Stimulated activated CD8-positive, alpha-beta memory T cell treated with anti-CD3 and anti-CD28 coated beads, Interleukin-7, amount 100 ng/mL, for 1 hour (primary cell): ENCODE measurements at places on chromosomes 1 and 21.

DNA sequence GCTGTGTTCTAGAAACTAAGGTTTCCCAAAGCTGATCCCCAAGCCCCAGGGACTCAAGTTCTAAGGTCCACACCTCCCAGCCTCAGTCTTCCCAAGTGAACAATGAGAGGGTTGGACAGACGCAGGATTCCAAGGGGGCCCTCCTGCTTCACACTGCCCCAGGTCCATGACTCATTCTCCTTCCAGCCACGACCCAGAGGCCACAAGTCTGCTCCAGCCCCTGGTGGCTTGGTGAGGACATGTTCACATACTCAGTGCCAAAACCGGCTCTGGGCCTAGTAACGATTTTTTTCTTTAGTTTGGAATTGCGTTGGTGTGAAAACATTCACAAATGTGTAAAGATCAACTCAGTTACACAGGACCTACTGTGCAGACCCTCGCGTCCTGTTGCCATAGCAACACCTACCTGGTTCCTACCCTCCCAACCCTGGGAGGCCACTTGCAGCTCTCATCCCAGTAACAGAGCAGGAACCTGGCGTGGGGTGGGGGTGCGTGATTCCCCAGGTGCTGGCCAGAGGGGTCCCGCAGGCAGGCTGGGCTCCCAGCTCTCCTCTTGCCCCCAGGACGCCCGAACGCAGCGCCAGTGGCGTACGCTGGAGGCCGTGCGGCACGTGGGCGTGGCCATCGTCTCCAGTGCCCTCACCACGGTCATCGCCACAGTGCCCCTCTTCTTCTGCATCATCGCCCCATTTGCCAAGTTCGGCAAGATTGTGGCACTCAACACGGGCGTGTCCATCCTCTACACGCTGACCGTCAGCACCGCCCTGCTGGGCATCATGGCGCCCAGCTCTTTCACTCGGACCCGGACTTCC, 57.0 kb downstream of the DISP3 start:
- DNase-seq: no peak

DNA sequence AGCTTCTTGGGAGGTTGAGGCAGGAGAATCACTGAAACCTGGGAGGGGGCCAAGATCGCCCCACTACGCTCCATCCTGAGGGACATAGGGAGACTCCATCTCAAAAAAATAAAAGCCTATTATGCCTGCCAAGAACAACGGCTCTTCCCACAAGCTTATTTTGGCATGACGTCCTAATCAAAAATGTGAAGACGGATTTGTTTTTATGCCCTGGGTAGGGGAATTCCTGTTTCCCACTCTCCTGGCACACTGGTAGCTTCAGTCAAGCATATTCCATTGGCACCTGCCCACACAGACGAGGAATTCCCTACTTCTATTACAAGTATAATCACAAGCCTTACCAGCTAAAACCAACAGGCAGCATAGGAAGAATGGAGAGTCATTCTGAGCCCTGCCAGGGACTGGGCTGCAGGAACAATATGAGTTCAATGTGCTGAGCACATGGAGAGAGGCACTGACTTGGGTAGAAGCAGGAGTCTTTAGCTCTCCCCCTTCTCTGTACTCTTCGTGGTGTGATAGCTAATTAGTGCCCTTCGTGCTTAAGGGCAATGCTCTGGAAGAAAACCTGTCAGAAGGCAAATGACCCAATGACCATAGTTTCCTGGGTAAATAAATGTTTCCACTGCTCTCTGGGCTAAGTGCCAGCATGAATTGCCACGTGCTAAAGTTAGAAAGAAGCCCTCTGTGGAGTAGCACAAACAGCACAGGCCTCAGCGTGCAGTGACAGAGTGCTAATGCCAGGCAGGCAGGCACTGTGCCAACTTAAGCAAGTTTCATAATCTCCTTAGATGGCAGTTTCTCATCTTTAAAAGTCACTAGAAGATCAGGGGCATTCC, 16.8 kb downstream of the TNFSF4 start:
- DNase-seq: no peak

DNA sequence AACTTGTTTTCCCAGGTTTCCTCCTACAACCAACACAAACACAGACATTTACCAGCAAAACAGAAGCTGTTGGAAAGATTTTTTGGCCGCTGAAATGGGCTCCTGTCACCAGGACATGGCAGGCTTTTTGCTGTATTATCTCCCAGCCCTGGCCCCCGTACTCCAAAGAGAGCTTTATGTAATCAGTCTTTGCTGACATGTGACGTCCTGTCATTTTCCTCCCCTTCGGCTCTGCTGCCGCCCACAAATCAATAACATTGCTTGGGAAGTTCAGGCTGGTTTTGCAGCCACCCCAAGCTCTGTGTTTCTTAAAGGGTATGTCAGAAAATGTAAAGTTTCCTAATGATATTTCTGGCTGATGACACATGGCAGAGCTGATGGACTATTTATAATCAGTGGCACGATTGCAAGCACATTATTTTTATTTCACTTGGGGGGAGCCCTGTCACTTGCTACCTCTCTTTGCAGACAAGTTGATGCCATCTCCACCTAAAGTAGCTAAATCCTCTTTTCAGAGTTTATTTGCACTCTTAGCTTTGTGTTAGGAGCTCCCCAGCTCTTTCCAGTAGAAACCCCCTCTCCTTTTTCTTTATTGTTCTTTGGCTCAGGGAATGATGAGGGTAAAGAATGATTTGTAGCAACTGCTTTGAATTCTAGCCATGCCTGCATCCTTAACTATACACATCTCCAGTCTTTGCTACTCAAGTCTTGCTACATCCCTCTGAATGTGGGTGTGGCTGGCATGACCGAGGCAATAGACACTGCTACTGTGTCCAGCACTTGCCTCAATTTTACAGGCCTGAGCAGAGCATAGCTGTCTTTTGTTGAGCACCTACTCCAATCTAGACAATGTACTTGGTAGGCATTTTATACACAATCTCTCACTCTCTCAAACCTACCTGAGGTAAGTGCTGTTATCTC, 67.3 kb downstream of the ELAVL4 start:
- no peak for DNase-seq

DNA sequence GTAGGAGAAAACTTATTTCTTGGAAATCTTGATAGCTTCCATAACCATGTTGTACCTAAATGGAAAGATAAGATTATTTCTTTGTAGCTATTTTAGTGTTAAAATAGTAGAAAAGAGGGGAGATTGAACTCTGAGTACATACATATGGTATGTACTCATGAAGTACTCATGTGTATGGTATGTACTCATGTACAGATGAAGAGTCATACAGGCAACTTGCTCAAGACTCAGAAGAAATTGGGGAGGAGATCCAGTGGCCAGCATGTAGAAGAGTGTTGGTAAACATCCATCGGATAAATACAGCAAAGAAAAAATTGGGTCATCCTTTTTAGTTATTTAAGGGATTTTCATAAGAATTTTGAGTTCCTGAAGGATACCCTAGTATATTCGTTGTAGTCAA, 29.0 kb downstream of the MDM4 start:
- no peak for DNase-seq

- DNase-seq: no peak
Observed at GRCh38 chr1:151705753-151706463, 10.7 kb downstream of the CELF3 start.

DNA sequence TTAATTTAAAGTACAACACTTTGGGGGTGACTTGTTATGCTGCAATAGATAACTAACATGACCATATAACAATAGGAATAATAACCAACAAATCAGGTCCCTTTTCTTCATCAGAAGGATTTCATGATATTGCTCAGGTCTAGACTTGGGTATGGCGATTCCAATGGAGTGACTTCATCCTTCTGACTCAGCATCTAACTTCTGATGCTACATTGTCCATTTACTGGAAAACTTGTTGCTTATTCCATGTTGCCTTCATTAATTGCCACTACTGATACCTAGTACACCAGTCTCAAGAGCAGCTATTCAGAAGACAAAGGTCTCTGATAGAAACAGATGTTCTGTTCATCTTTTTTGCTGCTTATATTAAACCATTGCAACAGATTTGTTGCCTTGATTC, 324.3 kb downstream of the TGFB2 start:
- no peak for DNase-seq

DNA sequence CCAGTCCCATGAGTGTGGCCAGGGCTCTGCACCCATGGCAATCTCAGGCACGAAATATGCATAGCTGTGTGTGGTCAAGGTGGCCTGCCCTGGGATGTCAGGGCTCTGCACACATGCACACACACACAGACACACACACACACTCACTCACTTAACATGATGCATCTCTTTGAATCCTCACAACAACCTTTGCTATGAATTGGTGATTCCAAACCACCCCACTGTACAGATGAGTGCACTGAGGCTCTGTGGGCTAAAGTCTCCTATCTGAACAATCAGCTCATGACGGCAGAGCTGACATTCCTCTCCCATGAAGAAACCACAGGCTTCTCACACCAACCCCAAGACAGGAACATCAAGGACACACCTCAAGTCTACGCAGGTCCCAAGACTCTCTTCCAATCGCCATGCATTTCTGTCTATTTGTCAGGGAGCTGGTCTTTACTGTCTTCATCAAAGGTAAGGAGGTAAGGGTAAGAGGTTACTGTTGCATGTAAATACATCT, 131.6 kb downstream of the ETS2 start:
- DNase-seq: no peak

GRCh38 chr1:32179443-32180185, at the start of gene TXLNA:
Gene TXLNA (plus strand): TSS chr1:32179675. CDS start chr1:32180346, 671 bp downstream.
- peak; percentile 73 for DNase-seq

DNA sequence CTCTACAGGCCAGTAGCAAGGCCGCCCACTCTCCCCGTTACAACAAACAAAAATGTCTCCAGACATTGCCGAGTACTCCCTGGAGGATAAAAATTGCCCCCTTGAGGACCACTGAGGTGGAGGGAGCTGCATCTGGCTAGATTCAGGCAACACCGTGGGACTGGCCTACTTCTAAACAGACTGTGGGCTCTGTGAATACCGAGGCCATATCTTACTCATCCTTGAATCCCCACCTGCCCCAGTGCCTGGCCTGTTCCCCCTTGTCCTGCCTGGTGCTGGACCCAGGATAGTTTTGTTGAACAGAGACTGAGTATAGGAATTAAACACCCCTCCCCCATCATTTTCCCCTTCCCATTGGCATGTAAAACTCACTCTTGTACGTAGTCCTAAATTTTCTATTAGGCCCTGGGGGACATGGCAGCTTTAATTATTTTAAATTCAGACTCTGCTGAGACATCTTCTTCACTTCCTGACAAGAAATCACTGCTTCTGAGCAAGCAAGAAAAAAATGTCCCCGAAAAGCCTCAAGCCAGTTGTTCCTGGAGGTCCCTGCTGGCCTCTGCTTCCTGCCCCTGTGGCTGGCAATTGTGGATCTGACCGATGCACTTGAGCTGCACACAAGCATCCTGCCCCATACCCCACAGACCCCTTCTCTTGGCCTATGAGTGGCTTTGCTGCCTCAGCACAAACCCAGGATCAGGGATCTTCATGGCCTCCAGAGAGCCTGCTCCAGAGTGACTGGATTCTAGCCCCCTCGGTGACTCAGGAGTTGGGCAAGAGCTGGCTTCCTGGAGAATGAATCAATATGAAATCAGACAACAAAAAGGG, 111.0 kb downstream of the ACTL8 start:
- DNase-seq: no peak
